ENCODE measurements at places on chromosomes 7 and 10. TPM values are rescaled to one million over a fixed set of nuclear protein-coding genes. Genes with fewer than 3 reads are reported as not detected.
A peak's percentile ranks its signal among the peaks of the same experiment; 100 is the strongest.

DNA sequence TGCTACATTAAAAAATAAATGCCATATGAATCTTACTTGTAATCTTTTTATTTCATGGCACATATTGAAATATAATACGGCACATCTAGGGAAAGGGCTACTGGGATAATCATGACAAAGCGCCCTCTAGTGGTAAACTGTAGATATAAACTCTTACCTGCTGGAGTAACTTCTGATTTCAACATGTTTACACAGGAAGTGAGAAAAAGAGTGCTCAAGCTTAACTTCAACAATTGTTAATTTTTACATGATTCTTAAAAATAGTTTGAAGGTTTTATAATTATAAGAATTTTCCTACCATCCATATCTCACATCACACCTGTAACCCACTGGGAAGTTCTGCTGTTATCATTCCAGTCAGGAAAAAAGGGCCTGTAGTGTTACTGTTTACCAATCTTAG, 2.0 kb upstream of the HEPACAM2 start:
- DNase-seq, result no peak
- peaks cover 26% of the 10 kb centered on the region for H3K4me1 ChIP-seq
- peak overlapping the region; percentile 75 for H3K27ac ChIP-seq
- no peaks in the 10 kb centered on the region for H3K36me3 ChIP-seq

DNA sequence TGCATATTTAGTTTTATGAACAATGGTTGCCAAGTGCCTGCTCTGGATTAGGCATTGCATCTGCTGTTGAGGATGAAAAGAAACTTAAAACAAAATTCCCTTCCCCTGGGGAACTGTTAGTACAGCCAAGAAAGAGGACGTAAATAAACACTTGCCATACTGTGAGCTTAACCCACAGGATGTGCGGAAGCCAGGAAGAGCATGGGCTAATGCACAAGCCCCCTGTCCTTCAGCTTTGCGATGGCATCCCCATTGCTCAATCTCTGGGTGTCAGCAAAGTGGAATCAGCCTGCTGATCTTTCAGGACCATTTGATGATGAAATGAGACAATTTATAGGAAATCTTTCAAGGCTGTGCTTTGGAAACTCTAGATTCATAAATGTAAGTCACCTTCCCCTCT, 399.9 kb upstream of the IGFBP3 start:
- no peak overlapping the region for H3K27ac ChIP-seq
- DNase-seq, result no peak
- no peak overlapping the region for H3K4me3 ChIP-seq
- H3K27me3 ChIP-seq, result peaks cover 2% of the 10 kb centered on the region

The LMBR1 gene
- 157 TPM for total RNA-seq

DNA sequence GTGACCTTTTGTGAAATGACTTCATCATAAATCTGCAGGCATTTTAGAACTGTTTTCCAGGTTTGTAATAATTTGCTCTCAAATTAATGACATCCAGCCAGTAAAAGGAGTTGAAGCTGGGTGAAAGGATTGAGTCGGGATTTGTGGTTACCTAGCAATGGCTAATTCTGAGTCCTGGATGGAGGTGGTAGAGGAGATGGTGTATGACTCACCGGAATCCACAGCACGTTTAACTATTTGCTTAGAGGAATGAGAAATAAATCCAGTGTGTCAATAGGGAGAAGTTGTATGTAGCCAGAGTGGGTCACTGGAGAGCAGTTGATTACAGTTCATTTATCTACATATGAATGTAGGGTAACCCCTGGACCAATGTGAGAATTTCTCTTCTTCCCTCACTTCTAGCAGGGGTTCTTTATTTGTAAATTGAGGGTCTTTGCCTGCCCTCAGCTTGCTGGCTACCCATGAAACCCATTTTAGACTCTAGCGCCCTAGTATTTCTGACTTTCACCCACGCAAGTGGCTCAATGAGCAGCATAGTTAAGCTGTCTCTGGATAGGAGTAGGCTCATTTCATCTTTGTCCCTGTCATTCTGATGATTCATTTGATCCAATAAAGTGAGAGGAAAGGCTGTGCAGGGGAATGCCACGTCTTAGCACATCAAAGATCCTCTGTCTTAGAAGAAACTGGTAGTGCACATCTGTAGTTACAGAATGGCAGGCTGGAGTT, 547.8 kb downstream of the SORCS3 start:
- no peaks in the 10 kb centered on the region for H3K27me3 ChIP-seq
- no peak overlapping the region for H3K4me3 ChIP-seq
- H3K36me3 ChIP-seq, result no peaks in the 10 kb centered on the region
- no peak overlapping the region for H3K27ac ChIP-seq

- no peak overlapping the region for H3K27ac ChIP-seq
- no peak for DNase-seq
- no peak overlapping the region for H3K4me3 ChIP-seq
- H3K36me3 ChIP-seq, result no peaks in the 10 kb centered on the region
- H3K27me3 ChIP-seq, result peaks cover 1% of the 10 kb centered on the region
Measured at GRCh38 chr10:124083047-124083739, 10.2 kb downstream of the CHST15 start.

DNA sequence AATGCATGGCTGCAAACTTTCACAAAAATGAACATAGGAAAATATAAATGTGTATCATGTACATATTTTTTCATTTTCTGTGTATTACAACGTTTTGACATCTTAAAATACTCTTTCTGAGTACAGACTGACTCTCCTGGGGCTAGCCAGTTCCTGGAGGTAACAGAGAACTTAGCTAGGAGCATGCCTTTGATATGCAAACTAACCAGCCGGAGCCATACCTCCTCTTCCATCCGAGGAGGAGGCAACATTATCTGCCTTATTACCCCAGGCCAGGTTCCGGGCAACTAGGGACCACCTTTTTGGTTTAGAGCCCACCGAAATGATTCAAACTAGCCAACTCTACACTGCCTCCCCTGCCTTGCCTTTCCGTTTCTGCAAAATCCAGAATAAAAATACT, 33.7 kb upstream of the HECW1 start:
- H3K4me3 ChIP-seq, result no peak overlapping the region
- H3K27me3 ChIP-seq, result peaks cover 30% of the 10 kb centered on the region
- no peak overlapping the region for H3K27ac ChIP-seq
- DNase-seq, result no peak
- H3K4me1 ChIP-seq, result no peaks in the 10 kb centered on the region

DNA sequence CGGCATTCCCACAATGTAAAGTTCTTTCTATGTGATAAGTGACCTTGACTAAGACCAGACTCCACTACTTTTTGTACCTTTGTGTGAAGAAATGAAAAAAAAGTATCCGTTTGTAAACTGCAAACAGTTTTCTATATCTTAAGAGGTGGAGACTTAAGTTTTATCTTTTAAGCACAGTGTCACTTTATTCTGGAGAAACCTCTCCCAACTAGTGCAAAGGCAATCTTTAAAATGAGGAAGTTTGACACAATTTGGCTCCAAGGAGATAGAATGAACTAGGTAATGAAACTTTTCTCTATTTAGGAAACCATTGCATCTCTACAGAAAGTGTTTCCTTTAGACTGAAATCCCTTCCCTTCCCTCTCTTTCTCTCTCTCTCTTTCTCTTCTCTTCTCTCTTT, 122.9 kb downstream of the SAMD9 start:
- peaks cover 16% of the 10 kb centered on the region for H3K27me3 ChIP-seq
- H3K27ac ChIP-seq, result no peak overlapping the region
- DNase-seq, result no peak
- no peaks in the 10 kb centered on the region for H3K36me3 ChIP-seq

- DNase-seq, result no peak
- H3K4me1 ChIP-seq, result peaks cover 3% of the 10 kb centered on the region
- no peak overlapping the region for H3K27ac ChIP-seq
- no peaks in the 10 kb centered on the region for H3K27me3 ChIP-seq
- H3K36me3 ChIP-seq, result no peaks in the 10 kb centered on the region
Measured at GRCh38 chr10:22372917-22373316, 27.6 kb downstream of the SPAG6 start.

GRCh38 chr10:103394180-103394579, 2.1 kb downstream of the ATP5MK start:
- no peaks in the 10 kb centered on the region for H3K27me3 ChIP-seq
- peaks cover 2% of the 10 kb centered on the region for H3K36me3 ChIP-seq
- no peak overlapping the region for H3K27ac ChIP-seq
- peaks cover 54% of the 10 kb centered on the region for H3K4me1 ChIP-seq
- DNase-seq, result no peak

All from naive thymus-derived CD8-positive, alpha-beta T cell (primary cell).